Kidney capillary endothelial cell (primary cell): ENCODE measurements at places on chromosomes 12 and 14.

DNA sequence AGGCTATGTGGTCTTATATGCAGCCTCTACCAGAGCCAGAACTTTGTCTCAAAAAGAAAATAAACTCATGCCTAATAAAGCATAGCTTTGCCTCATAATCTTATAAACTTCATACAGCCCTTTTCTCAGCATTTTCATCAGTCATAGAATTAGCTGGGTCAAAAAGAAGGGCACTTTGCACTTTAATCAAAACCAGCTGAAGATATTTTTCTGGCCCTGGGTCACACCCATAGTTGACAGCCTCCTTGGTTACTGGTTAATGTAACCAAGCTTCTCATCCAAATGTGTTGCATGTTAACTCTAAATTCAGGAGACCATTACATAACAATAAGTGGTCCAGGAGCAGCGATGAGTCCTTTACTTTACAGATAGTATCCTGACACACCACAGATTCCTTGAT lies 558.2 kb downstream of the FLRT2 start:
- no peak for DNase-seq

- DNase-seq: no peak
Measured at GRCh38 chr12:9872742-9873141, 3.6 kb upstream of the CLEC2B start.

DNA sequence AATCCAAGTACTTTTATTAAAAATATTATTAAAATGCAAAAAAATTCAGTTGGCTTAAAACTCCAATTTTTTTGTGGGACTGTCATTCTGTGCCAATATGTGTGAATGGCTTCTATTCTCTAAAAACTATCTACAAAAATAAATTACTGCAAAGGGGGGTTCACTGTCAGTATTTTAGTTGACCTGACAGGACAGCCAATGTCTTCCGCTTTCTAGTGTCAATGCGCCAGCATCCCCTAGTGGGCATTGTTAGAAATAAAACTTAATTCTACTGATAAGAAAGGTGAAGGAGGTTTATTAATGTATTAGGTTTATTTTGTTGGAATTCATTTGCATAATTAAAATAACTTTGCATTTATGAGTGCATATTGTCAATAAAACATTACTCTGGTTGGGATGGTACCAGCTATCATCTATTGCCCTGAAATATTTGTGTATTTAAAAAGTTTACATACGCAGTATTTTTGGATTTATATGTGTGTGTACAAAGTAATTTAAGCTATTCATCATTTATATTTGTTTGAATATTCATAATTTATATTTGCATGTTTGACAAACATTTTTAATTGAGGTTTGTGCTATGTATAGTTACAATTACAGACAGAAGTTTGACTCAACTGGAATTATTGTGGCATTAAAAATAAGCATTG lies 527.2 kb downstream of the FLRT2 start:
- DNase-seq: peak; percentile 38

DNA sequence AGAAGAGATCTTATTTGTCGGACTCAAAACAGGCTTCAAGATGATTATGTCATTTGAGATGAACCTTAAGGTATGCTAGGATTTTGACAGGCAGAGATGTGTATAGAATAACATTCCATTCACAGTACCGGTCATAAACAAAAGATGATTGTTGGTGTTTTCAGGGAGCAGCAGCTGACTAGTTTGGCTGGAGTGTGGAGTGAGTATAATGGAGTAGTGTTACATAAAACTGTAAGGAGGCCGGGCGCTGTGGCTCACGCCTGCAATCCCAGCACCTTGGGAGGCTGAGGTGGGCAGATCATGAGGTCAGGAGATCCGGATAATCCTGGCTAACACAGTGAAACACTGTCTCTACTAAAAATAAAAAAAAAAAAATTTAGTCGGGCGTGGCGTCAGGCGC lies 23.9 kb downstream of the SERPINA10 start:
- no peak for DNase-seq

- DNase-seq: no peak
Measured at GRCh38 chr12:101539148-101539547, 55.6 kb upstream of the MYBPC1 start.

DNA sequence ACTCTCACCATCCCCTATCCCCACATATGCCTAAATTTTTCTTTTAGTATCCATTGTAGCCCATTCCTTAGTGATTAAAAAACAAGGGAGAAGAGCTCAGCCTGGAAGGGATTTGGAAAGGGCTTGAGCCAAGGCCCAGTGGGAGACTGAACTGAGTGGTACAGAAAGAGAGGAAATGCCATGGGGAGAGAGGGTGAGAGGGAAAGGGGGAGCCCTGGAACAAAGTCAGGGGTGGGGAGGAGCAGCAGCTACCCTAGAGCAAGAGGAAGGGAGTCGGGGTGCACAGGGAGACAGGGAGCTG lies 2.6 kb upstream of the ATN1 start:
- no peak for DNase-seq

DNA sequence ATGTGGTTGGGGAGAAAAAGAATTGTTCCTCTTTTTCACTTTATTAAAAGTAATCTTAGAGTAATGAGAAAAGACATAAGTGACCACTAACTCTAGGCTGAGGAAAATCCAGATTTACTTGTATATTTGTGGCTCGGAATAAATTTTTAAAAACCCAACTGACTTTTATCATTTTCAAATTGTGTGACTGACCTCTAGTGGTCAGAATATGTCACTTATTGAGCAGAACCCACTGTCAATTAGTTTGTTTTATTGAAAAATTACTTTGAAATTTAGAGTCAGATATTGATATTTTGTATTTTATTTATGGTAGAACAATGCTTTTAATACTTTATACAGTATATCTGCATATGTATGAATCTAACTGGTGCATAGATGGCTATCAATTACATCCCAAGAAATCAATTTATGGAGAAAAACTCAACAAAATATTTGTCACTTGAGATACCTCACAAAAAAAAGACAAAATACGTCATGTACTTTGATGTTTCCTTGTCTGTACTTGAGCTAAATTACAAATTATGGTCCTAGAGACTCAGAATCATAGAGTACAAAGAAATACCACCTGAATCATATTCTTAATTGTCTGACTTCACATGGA lies 229.4 kb downstream of the CNTN1 start:
- DNase-seq: peak; percentile 21

DNA sequence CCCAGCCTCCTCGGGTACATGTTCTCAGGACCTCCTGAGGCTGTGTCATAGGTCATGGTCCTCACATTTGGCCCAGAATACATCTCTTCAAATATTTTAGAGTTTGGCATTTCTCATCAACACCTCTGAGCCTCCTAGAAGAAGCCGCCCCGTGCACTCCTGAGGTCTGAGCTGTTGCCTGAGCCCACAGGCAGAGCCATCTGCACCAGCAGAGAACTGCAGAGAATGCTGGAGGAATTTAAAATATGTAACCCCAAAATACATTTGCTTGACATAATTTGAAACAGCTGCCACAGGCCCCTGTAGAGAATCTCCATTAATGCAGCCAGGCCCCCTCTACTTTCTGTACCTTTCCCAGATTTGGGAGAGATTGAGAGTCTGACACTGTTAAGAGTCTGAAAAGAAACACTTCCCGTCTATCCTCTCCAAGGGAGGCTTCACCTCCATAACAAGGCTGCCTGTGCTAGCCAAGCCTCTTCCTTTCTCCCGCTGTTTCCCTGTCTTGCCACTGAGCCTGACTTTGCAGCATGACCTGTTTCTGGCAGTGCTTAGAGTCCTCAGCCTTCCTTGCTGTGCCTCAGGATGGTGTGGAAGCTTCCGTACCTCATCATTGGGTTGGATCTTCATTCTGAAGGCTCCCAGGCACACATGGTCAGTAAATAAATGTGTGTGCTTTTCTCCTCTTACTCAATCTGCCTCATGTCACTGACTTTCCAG lies 95.4 kb upstream of the SFSWAP start:
- DNase-seq: no peak

DNA sequence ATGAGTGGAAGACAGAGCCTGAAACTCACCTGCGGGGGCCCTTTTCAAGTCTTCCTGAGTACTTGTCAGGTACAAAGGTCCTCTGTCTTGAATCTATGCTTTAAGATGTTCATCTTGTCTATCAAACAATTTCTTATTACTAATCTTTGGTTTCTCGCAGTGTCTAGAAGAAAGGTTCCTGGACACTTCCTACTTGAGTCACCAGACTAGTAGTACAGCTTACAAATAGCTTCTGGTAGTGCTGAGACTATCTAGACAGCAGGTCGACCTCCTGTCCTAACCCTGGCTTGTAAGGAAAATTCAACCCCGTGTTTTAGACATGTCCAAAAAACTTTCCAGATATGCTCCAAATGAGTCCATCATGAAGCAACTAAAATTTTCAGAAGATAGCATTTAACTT lies 11.2 kb upstream of the ARID2 start:
- DNase-seq: no peak

DNA sequence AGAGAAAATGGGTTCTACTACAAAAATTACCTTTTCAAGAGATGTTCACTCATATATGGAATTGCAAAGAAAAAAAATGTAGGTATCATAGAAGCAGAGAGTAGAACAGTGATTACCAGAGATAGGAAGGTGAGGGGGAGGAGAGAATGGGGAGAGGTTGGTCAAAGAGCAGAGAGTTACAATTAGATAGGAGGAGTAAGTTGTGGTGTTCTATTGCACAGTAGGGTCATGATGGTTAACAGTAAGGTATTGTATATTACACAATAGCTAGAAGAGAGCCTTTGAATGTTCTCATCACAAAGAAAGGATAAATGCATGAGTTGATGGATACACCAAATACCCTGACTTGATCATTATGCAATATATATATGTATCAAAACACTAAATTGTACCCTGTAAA lies 145.8 kb downstream of the TMEM117 start:
- DNase-seq: no peak

DNA sequence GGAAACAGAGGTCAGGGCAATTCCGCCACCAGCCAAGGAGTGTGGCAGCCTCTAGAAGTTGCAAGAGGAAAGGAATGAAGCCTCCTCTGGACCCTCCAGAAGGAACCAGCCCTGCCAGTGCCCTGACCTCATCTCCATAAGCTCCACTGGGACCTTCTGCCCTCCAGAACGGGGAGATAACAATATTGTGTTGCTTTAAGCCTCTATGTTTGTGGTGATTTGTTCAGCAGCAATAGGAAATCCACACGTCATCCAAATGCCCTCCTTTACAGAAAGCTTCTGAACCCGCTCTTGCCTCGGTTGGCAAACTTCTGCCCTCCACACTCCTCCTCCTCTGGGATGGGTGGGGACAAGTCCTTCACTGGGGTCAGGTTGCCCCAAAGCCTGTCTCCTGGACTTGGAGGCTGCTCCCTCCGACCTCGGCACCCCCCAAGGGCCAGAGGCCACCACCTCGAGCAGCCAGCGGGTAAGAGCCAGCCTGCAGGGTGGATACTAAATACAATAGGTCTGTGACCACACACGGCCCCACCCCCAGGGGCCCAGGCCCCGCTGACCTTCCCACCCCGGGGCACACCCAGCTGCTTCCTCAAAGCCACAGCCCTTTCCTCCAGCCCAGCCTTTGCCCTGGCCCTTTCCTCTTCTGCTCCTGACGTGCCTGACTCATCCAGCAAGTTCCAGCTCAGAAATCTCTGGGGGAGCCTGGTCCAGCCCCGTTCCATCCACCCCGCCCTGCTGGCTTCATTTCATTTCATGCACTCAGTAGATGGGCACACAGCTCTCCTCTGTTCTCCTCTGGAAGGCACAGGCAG lies 58.7 kb upstream of the NCOR2 start:
- peak; percentile 96 for DNase-seq

- DNase-seq: no peak
Measured at GRCh38 chr12:51954561-51955361, 3.3 kb downstream of the ACVR1B start.

- DNase-seq: peak; percentile 83
Measured at GRCh38 chr14:22691171-22691570, 47.0 kb upstream of the OR6J1 start.

GRCh38 chr12:65014504-65015271 lies 106.4 kb downstream of the WIF1 start:
- DNase-seq: no peak

DNA sequence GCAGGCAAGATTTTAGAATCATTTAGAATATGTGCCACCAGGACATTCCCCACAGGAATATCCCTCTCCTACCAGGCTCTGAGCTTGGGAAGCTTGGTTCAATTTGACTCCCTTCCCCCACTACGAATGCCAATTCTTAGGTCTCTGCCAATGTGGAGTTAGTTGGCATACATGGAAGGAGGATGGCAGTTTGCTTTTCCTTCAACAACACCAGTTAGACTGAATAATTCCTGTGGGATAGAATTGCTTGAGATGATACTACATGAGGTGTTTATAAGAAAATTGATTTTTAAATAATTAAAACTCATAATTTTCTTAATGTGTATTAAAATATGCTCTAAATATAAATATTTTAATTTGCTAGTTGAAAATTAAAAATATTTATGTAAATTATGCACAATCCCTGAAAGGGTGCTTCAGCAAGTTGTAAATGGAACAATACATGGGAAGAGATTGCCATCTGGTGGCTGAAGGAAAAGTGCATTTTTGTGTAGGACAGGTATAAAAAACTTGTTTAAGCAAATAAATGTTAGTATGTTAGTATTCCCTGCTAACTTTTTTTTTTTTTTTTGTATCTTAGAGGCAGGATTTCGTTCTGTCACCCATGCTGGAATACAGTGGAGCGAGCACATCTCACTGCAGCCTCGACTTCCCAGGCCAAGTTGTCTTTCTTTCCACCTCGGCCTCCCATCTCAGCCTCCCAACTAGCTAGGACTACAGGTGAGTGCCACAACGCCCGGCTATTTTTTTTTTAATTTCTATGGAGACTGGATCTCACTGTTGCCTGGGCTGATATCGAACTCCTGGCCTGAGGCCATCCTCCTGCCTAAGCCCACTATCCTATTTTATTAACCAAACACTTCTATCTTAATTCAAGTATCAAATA lies 25.8 kb upstream of the STRAP start:
- peak; percentile 52 for DNase-seq

DNA sequence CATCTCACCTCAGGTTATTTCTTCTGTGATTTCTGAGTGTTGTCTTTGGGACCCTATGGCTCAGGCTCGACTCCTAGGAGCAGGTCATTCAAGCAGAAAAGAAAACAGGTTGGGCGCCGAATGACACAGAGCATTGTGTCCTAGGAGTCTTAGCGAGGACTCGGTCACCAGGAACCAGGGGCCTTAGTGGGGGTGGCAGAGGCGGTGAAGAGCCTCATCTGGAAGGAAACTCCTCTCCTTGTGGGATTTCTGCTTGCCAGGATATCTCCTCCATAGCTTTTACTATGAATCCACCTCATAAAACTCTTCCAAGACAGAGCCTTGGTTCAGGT lies 630 bp downstream of the PLEKHH1 start:
- DNase-seq: no peak

DNA sequence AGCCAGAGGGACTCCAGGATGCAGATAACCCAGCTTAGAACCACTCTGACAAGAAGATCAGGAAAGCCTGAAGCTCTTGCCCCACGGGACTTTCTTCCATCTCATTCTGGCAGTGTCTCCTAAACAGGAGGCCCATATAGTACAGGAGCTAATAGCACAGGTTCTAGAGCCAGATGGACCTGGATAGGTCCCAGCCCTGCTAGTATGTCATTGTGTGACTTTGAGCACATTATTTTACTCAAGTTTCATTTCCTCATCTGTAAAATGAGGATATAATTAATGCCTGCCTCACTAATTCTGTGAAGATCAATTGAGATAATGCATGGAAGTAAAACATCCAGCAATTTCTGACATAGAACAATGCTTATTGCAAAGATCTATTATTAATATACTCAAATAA lies 66.5 kb upstream of the GZMB start:
- DNase-seq: no peak
